ENCODE measurements at places on chromosomes 7 and 10. TPM values are rescaled to one million over a fixed set of nuclear protein-coding genes. Genes with fewer than 3 reads are reported as not detected.
A peak's percentile ranks its signal among the peaks of the same experiment; 100 is the strongest.

DNA sequence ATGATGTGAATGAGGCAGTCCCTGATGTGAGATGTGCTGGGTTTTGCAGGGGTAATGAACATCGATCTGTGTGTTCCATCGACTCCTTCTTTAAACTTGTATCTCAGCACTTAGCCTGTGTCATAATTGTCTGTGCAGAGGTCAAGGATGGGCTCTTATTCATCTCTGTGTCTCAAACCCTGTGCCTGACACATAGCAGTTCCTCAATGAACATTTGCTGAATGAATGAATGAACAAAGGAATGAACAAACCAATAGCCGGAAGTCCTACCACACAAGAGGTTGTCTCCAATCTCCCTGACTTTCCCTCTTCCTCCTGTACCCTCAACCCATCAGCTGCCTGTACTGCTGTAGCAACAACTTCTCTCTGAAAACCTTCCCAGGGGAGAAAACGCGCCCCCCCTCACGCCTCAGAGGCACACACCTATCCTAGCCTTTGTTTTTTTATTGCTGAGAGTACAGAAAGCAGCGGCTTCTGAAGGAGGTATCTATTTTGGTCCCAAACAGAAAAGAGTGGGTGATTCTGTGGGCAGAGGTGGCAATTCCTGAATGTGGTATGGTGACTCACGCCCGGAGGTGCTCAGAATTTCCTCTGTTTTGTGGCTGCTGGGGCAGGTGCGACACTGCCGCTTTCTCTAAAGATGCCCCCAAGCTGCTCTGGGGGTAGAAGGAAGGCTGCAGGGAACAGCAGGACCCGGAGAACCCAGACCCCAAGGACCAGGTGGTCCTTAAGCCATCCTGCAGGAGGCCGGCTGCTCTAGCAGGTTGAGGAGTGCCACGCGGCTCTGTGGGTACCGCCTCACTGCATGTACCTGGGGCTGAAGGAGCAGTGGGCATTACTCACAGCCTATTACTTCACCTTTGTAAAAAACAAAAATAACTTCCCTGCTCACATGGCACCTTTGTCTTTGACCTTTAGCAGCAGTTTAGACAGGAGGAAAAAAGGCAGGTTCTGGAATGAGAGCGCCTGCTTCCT lies 9.6 kb downstream of the IL2RA start:
- DNase-seq = no peak

The ATOH7 gene
- 0.88 TPM for total RNA-seq

GRCh38 chr10:61795147-61795546 lies 106.4 kb upstream of the ARID5B start:
- DNase-seq = no peak

DNA sequence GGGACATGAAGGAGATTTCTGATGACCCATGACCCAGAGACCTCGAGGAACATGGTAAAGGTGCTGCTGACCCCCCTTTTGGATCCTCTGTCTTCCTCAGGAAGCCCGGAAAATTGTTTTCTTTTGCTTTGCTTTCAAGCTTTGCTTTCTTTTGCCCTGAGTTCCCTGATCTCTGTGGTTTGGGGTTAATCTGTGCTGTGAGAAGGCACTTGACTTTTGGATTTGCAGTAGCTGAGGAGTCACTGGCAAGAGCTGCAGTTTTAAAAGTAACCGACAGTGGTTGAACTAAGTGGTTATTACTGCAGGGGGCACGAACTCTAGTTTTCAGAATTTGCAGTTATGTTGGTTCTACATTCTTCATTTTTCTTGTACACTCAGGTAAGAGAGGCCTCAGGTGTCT lies 53.0 kb downstream of the PDZD8 start:
- no peak for DNase-seq

DNA sequence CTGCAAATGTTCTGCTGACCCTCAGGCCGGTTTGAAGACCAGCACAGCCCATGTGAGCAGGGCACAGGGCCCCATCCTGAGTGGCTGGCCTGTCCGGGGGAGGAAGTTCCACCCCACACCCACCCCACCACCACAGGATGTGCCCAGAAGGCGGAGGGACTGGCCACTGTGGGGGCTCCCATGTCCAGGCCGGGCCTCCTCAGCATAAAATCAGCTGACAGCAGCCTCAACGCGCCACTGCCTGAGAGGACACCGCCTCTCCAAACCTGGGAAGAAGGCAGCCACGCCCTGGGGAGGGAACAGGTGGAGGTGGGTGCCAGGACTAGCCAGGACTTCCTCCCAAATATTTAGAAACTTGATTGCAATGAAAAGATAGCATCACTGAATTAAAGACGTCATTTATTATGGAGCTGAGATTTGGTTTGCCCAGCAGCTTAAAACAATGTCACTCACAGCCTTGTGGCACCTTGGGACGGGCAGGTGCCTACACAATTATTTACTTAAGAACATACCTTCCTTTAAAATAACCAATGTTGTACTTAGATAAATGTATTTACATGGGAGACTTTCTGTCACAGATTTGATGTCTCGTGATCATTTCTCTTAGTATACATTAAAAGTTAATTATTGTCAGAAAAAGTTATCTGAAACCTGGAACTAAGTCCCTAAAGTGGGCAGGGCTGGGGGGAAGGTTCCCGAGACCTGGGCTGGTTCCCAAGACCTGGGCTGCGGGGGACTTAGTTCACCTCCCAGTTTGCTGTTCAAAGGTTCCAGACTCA lies 27.3 kb upstream of the FAM20C start:
- DNase-seq = no peak

- DNase-seq = no peak
Measured at GRCh38 chr10:60258429-60258797, 131.3 kb downstream of the ANK3 start.

- no peak for DNase-seq
Measured at GRCh38 chr10:31645786-31646185, 282.8 kb downstream of the ARHGAP12 start.

GRCh38 chr10:86632951-86633350 lies 21.4 kb upstream of the OPN4 start:
- no peak for DNase-seq

The CHN2 gene
- 17.2 TPM for total RNA-seq

The AKR1C4 gene
- not detected for total RNA-seq

The NDUFB8 gene
- 184 TPM for total RNA-seq

- peak; percentile 23 for DNase-seq
Measured at GRCh38 chr10:96991313-96991841, 159.3 kb downstream of the LCOR start.

GRCh38 chr7:98354511-98355249 lies 46.2 kb downstream of the BAIAP2L1 start:
- peak; percentile 90 for DNase-seq

The PTPRN2 gene
- total RNA-seq = 0.97 TPM

The KCP gene
- not detected for total RNA-seq

DNA sequence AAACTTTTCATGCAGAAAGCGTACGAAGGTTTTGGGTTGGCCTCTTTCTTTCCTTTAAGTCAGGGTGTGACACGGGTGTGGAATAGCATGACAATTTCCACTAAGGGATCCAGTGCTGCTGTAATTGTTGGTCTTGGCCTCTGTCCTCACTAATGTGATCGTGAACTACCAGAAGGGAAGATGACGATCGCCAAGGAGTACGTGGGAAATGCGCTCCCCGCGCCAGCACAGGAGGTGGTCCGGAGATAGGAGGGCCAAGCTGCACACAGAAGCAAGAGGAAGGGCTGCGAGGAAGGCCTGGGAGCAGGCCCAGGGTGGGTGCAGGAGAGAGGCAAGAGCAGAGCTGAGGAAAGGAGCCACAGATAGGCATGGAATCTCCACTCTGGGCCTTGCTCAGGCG lies 79.7 kb upstream of the PODXL start:
- no peak for DNase-seq

- DNase-seq = no peak
Measured at GRCh38 chr10:103696094-103696410, 159.3 kb downstream of the SH3PXD2A start.

DNA sequence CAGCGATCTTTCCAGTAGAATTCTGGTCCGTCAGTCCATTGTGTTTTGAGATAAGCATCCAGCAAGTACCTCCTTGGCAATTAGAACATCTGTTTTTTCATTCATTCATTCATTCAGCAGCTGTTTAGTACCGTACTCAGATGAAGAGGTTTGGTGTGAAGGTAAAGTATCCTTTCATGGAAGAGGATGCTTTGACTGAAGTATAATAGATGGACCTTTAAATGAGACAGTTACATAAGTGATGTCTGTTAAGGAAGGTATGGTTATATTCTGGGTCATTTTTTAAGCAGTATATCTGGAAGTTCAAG lies 1.2 kb downstream of the MAPK8 start:
- no peak for DNase-seq

The SUPV3L1 gene
- 25.0 TPM for total RNA-seq

Data from H4 (cell line).